Stimulated activated CD4-positive, alpha-beta T cell treated with anti-CD3 and anti-CD28 coated beads, TNF-alpha, amount 100 ng/mL, for 1 hour (primary cell): ENCODE measurements at places on chromosomes 13 and 19.

DNA sequence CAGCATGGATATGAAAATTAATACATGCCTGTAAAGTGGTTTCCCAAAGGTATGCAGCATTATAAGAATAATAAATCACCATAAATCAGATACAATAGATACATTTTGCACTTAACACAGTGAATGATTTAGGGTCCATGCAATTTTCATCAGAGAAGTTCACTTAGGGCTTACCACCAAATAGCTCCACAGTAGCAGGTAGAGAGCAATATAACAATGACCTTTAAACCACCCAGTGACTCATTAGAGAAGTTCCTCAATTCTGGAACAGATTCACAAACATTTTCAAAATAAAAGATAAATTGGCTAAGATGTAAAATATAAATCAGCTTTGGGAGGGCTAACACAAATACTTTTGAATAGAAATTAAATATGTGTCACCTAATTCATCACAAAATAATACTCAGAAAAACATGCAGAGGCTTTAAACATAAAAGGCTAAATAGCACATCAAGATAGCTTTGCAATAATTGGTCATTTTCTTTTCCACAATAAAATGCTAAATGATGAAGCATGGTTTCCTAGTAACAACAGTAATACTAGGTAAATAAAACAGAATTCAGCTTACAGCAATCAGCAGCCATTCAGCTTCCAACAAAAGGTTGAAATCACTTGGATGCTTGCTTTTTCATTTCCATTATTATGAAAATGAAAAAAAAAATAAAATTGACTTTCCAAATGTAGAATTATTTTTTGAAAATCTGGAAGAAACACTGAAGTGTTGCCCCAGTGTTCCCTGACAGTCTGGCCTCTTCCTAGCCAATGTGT, 84.3 kb upstream of the NBEA start:
- no peak for DNase-seq

GRCh38 chr19:47036097-47036651, 12.2 kb downstream of the TMEM160 start:
- no peak for DNase-seq

DNA sequence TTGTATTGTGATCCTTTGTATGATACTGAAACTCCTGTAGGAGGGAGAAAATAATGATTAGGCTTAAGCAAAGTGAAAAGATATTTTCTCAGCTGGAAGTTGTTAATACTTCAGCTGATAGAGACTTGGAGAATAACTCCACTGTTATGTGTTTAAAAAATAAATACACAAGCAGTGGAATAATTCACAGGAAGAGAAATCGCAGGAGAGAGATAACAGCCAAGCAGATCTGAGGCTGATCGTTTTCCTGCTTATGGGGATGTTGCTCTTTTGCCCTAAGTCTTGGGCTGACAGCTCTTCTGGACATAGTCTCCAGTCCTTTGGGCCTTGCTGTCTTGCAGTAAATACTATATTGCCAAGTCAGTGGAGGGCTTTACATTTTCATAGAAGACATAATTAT, 93.3 kb downstream of the OLFM4 start:
- DNase-seq, result no peak

DNA sequence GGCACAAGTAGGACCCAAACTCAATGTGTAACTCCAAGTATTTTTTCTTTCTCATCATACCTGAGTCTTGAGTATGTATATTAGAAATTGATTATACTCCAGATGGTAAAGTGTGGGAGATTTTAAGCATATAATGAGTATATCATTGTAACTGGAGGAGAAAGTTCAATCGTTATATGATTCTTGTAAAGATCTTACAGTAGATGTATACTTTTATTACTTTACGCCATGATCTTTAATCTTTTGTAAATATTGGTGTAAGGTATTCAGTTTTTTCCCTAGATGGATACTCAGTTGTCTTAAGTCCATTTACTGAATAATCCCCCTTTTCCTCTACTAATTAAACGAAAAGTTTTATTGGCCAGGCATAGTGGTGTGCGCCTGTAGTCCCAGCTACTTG, 25.2 kb downstream of the PAN3 start:
- no peak for DNase-seq

- DNase-seq, result no peak
These were observed 460.8 kb upstream of the ARGLU1 start for GRCh38 chr13:107028751-107029150.

GRCh38 chr13:49635599-49636433, 7.5 kb downstream of the ARL11 start:
- no peak for DNase-seq

DNA sequence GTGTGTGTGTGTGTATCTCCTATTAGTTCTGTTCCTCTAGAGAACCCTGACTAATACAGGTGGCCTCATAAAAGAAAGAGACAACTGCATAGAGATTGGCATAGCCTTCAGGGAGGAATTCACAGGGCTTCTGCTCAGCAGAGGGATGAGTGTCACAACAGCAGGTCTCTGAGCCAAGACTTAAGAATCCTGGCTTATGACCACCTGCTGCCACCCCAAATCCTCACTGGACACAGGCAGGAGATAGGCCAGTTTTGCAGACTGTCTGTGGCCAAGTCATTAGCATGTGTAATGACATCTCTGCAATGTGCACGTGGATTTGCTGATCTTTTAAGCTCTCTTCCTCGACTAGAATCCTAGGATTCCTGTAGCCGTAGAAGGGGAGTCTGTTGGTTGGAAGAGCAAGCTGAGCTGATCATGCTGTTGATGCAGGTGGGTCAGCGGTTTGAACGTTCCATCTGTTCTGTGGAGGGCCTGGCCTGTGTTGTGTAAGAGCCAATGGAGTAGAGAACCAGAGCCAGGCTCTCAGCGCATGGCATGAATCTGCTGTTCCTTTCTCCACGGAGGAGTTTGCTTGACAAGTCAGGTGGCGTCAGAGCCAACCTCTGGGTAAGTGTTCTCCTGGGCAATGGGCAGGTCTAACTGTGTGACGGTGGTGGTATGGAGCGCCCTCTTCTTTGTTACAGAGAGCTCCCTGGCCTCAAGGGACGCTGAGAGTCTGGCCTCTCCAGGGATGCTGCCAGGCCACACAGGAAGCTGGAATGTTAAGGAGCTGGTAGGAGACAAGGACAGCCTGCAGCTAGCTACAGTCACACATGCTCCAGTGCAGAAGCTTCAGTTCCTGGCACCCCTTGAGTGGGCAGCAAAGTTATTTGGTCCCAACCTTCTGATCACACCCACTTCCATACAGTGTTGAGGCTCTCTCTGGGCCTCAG, 503.1 kb downstream of the FOXO1 start:
- no peak for DNase-seq

- no peak for DNase-seq
These were observed 127.1 kb upstream of the SPACA7 start for GRCh38 chr13:112248862-112249592.

GRCh38 chr13:36211567-36211966, 2.8 kb downstream of the SOHLH2 start:
- no peak for DNase-seq

DNA sequence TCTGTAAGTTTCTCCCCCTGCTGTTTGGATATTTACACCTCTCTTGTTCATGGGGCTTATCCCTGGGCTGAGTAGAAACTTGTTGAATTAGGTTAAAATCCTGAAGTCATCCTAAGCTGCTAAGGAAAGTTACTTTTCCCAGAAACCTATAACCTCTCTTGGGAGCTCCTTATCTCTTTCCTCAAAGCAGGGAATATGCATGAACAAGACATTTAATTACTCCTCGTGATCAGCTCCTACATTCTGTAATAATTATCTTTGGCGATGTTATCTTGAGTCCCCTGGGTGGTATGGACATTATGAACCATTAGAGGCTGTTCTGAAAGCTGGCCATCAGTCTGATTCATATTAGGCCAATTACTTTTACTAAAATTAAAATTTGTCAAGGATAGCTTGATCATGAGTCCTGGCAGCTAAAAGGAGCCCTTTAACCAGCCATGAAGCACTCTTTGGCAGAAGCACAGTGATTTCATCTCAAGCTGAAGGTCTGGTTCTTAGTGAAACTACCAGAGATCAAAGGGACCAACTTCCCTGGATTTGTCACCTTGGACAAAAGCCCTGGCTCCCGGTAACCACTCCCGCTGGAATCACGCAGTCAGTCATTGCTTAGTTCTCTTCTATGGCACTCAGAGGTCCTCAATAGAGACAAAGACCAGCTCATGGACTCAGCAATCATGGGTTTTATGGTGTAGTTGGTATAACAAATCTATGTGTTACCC, 811.8 kb downstream of the UQCRFS1 start:
- no peak for DNase-seq

GRCh38 chr19:47239610-47240296, 8.8 kb upstream of the BBC3 start:
- DNase-seq, result no peak

GRCh38 chr19:47094557-47095475, 18.8 kb downstream of the ZC3H4 start:
- DNase-seq, result no peak

GRCh38 chr19:47239152-47239551, 8.2 kb upstream of the BBC3 start:
- DNase-seq, result no peak

DNA sequence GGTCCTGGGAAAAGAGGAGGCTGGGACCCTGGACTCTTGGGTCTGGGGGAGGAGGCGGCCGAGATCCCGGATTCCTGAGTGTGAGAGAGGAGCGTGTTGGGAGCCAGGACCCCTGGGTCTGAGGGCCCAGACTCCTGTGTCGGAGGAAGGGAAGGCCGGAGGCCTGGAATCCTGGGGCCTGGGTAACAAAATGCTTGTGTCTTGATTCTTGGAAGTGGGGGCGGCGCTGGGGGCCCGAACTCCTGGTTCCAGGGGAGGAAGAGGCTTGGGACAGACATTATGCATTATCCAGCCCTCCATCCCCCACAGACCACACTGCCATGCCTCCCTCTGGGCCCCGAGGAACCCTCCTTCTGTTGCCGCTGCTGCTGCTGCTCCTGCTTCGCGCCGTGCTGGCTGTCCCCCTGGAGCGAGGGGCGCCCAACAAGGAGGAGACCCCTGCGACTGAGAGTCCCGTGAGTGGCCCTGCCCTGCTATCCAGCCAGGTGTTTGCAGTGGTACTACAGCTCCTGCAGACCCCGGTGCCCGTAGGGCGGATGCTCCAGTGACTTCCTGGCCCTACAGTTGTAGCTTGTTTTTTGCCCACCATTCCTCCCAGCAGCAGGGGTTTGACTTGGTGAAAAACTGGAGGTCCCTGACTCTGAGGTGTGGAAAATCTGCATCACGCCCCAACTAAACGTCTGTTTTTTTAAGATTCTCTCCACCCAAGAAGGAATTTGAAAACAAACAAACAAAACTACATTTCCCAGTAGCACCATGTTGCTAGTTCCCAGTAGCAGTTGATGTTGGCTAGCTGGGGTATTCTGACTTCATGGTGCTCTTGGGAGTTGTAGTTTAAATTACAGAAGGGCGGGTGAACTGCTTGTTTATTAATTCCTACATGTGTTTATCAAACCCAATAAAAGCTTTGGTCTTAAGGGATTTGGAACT, 630 bp downstream of the NUCB1 start:
- no peak for DNase-seq

GRCh38 chr19:29667901-29668341, 2.7 kb downstream of the PLEKHF1 start:
- no peak for DNase-seq

- no peak for DNase-seq
These were observed 254.5 kb downstream of the SLITRK6 start for GRCh38 chr13:85544756-85545155.

DNA sequence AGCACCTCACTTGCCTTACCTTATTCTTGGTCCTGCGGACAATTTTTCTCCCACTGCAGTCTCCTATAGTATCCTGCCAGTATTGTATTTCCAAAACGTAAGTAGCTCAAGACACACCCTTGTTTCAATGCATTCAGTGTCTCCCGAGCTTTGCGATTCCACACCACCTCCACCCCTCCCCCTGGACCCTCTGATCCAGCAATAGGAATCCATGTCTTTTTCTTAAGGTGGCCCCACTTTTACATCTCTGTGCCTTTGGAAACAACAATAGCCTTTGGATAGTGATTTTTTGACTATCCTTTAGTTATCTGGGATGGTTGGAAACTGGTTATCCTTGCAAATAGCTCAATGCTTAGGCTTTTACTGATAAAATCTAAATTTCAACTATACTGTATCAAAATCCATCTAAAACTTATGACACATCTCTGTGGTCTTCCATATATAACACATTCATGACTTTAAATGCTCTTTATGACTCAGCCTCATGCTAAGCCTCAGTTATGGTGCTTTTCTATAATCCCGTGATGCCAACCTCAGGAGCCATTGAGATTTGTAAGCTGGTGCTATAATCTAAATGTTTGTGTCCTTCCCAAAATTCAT, 27.1 kb downstream of the FAM216B start:
- DNase-seq, result no peak

GRCh38 chr13:61905054-61905453, 489.4 kb upstream of the PCDH20 start:
- no peak for DNase-seq

GRCh38 chr19:55620410-55621204, 3.8 kb downstream of the ZNF784 start:
- no peak for DNase-seq

GRCh38 chr19:15120135-15121026, 13.2 kb downstream of the SYDE1 start:
- DNase-seq, result no peak

- DNase-seq, result no peak
These were observed 1235.3 kb upstream of the ATXN8OS start for GRCh38 chr13:68872338-68872737.

GRCh38 chr19:10921910-10922637, 6.4 kb downstream of the YIPF2 start:
- DNase-seq, result no peak

DNA sequence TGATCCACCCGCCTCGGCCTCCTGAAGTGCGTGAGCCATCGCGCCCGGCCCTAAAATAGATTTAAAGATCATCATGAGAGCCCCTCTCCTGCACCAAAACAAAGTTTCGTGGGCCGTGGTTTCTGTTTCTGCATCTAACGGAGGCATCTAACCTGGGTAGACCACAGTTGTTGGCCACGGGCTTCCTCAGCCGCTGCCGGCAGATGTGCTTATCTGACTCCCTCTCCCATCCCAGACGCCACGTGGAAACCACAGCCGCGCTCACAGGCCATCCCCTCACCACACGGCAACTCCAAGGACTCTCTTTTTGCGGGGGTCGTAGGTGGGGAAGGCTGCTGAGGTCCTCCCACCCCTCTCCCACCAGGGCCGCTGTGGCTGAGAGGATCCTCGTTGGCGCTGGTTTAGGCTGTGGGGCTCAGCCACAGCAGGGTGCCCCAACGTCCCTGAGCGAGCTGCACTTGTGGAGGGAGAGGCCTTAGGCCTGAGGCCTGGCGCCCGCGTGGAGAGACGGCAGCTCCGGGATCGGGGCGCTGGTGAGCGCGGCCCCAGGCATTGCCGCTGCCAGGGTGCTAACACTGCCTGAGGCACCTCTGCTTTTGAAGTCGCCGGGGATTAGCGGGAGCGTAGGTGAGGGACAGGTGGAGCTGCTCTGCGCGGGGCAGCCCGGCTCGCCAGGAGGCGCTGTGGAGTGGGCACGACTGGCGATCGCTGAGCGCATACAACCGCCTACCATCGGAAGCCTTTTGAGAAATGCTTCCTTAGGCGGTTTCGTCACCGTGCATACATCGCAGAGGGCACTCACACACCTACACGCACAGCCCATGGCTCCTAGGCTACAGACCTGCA, 8.9 kb downstream of the ZSCAN1 start:
- DNase-seq, result no peak
